LHCN-M2 (cell line): ENCODE measurements at places on chromosomes 3 and 15. TPM values are rescaled to one million over a fixed set of nuclear protein-coding genes. Genes with fewer than 3 reads are reported as not detected.

Gene SLC7A14
- total RNA-seq, result 0.34 and 0.38 TPM in 2 replicates

DNA sequence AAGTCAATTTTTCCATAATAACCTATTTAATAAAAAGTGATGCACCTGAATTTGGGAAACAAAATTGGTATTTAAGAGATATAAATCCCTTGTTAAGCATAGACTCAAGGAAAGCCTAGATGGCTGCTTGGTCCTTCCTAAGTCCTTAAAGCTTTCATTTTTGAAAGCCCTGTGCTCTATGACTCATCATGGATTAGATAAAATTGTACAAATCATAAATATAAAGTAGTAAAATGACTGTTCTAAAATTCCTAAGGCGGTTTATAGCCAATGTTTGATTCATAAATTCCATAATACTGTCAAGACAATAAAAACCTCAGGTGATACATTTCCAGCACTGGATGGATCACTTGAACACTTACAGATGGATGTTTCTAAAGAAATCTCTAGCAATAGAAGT, 730.8 kb upstream of the EPHA6 start:
- DNase-seq, result no peak

GRCh38 chr3:132311841-132312240, 5.4 kb upstream of the ACP3 start:
- DNase-seq, result no peak

- no peak for DNase-seq
These were observed 357.1 kb upstream of the CFAP20DC start for GRCh38 chr3:59406943-59407342.

Gene CCK
- total RNA-seq, result not detected in 2 replicates

Gene SEC62
- 32.1 and 35.8 TPM in 2 replicates for total RNA-seq

DNA sequence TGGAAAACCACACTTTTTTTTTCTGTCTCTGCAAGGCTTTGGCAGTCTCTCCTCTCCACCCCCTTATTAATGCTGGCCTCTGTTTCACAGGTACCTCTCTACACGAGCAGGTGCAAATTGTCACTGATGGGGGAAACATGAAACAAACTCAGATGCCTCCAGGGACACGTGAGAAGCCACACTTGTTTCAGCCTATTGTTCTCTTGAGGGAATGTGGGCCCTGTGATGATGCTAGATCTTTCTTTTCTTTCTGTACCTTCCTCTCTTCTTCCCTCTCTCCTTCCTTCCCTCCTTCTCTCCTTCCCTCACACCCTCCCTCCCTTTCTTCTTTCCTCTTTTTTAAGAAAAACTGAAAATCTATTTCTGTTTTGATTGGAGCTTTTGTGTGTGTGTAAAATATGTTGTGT, 5.7 kb upstream of the BLM start:
- no peak for DNase-seq

Gene XCR1
- 0.06 TPM in 1 of 2 replicates, not detected in the other for total RNA-seq

Gene P2RY13
- not detected in 2 replicates for total RNA-seq

DNA sequence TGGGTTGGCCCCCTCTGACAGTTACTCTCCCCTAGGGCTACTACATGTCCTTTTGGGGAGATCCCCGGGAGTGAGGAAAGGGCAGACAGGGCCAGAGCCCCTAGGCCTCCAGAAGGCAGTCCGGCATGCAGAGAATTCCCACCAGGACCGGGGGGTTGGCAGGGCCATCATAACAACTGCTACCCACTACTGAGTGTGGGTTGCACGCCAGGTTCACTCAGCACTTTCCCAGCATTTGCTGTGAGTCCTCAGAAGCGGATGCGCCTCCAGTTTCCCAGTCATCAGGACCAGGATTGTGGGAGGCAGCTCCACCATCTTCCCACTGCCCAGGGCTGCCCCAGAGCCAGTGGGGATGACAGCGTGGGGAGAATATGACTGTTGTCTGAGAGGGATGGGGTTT, 51.2 kb upstream of the HERC1 start:
- no peak for DNase-seq

- no peak for DNase-seq
These were observed 218.7 kb downstream of the KCNMB2 start for GRCh38 chr3:178754852-178755510.

Gene ARGFX
- total RNA-seq, result not detected in 2 replicates
